ENCODE measurements at places on chromosomes 16 and 17.

- no peak for DNase-seq
Observed at GRCh38 chr17:50948711-50949110, 82.6 kb upstream of the TOB1 start.

DNA sequence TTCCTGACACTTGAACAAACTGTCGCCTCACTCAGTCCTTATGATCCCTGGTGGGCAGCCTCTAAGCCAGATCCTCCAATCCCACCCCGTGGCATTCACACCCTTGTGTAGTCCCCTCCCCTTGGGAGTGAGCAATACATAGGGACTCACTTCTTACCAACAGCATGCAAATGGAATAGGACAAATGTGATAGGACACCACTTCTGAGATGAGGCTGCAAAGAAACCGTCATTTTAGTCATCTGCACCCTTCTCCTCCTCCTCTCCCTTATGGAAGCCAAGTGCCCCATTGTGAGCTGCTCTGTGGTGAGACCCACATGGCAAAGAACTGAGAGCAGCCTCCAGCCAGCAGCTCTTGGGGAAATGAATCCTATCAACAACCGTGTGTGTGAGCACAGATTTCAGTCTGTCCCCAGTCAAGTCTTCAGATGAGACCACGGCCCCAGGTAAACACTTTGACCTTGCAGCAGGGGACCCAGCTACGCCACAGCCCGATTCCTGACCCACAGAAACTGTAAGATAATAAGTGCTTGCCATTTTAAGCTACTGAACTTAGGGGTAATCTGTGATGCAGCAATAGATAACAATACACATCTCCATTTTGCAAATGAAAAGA, 46.9 kb downstream of the ZFHX3 start:
- DNase-seq: no peak

DNA sequence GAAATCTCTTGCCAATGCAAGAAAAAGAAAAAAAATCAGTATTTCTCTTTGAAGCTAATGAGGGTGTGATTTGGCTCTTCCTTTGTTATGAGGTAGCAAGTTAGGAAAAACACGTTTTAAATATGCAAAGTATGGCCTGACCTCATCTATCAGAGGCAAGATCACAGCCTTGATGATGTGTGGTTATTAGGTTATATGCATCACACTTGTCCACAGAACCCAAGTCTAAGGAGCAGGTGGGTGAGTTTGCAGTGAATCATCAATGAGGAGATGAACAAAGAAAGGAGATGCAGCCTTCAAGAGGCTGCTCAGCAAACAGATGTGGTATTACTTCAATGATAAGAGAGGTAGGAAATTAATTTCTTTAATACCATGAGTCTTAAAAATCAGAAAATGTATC, 594.8 kb upstream of the CDH5 start:
- DNase-seq: no peak

GRCh38 chr16:78060809-78061208, 38.5 kb downstream of the CLEC3A start:
- DNase-seq: no peak

DNA sequence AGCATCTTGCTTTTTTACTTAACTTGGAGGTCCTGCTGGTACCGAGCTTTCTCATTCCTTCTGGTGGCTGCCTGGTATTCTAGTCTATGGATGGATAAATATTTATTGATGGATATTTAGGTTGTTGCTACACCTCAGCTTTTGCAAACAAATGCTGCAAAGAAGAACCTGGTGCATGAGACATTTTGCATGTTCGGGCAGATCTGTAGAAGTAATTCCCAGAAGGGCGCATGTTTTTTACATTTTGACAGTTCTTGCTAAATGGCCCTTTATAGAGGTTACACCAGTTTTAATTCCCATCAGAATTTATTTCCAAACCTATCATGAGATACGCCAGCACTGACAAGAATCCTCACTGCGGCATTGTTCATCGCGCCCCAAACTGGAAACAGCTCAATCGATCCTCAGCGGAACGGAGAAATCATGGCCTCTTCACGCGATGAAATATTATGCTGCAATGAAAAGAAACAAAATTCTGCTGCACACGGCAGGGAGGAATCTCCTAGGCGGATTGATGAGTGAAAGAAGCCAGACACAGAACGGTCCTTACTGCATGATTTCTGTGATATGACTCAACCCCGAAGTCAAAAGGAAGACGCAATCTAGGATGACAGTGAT, 68.0 kb upstream of the CREBBP start:
- DNase-seq: no peak

- no peak for DNase-seq
Observed at GRCh38 chr16:64489449-64489848, 632.4 kb downstream of the CDH11 start.

DNA sequence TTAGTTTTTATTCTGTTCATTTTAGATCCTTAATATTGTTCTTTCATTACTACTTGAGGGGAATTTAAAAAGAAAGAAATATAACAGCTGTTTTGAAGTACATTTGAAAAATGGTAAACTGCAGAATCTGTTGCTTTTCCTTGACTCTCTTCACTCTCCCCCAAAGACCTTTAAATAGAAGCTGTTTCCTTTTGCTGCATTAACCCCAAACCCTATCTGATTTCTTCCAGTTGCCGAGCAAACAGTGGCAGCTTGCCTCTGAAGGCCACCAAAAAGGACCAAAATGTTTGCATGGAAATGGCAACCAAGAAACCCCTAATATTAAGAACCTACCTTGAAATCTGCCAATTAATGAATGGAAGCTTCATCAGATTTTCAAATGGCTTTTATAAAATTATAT, 37.1 kb downstream of the PRKCA start:
- DNase-seq: no peak

DNA sequence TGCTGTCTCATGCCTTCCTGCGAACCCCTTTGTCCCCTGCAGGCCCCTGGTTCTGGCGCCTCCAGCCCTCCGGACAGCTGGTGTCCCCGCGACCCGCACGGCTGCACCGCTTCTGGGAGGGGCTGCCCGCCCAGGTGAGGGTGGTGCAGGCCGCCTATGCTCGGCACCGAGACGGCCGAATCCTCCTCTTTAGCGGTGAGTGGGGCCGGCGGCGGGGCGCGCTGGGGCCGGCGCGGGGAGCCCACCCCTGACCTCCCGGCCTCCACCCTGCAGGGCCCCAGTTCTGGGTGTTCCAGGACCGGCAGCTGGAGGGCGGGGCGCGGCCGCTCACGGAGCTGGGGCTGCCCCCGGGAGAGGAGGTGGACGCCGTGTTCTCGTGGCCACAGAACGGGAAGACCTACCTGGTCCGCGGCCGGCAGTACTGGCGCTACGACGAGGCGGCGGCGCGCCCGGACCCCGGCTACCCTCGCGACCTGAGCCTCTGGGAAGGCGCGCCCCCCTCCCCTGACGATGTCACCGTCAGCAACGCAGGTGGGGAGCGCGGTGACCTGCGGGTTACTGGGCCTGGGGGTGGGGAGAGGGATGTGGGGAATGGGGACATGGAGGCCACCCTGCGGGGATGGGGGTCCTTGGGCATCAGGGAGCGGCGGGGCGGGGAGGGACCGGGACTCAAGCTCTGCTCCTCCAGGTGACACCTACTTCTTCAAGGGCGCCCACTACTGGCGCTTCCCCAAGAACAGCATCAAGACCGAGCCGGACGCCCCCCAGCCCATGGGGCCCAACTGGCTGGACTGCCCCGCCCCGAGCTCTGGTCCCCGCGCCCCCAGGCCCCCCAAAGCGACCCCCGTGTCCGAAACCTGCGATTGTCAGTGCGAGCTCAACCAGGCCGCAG, 7.1 kb upstream of the IL32 start:
- DNase-seq: peak; percentile 73

DNA sequence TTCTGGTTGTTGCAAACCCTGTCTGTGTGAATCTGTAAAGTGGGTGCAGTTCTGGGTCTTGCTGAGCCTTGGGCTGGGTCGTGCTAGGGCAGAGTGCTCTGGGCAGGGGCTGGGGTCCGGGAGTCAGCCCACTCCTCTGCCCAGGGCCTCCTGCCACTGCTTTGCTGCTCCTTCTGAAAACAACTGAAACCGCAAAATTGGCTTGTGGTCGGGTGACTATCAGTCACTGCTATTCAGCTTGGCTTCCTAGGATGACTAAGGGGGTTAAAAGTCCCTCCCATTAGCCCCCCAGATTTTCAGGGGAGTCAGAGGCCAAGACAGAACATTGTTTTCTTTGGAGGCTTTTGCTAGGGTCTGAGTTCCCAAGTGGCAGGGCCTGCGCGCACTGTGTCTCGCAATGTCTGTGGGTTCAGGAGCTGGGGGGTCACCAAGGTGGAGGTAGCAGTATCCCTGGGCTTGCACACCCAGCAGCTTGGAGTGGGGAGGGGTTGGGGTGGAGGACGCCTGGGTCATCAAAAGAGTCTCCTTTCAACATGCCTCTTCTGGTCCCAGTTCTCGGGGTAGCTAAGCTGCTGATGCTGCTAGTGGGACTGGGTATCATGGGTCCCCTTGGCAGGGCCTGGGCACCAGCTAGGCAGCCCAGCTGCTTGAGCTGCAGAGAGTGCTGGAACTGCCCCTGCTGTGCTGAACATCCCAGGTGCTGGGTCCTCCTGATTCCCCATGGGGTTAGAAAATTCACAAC, 13.5 kb upstream of the TBX21 start:
- peak; percentile 82 for DNase-seq

DNA sequence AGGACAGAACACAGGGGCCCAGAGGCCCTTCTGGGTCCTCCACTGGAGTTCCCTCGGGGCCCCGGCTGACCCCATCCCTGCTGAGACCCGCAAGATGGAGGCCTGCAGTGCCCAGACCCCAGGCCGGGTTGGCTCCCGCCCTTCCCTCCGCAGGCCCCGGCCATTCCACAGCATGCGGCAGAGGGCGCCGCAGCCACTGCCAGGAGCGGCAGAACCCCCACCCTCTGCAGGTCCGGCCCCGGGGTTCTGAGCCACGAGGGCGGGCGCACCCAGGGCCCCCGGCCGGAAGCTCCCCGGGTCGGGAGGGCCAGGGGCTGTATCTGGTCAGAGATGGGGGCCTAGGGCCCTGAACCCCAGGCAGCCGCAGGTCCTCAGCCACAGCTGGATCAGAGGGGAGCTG, 2.4 kb upstream of the PERCC1 start:
- DNase-seq: peak; percentile 73

- DNase-seq: no peak
Observed at GRCh38 chr16:64736857-64737256, 385.0 kb downstream of the CDH11 start.
